Mucosa of gallbladder (tissue), 1 donor: ENCODE measurements at places on chromosomes 2 and 18.

GRCh38 chr2:60745761-60746160 lies 10.3 kb upstream of the PAPOLG start:
- no peak for DNase-seq

GRCh38 chr2:219175928-219176817 lies 552 bp downstream of the CNPPD1 start:
- DNase-seq = peak; percentile 23

DNA sequence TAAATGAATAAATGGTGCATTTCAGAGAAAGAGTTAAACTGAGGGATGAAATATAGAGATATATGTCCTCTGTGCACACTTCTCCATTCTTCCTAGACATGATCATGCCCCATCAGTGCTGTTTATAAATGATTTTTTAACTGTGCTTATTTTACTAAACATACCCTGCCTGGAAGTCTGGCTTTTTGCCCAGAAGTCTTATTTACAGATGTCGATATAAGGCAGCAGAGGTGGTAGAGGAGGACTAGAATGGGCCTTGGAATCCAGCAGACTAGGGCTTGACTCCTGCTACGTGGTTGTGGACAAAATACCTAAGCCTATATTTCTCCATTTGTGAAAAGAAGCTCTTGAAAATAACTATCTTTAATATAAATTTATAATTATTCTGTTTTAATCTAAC lies 355.5 kb downstream of the RAD51AP2 start:
- no peak for DNase-seq

- no peak for DNase-seq
These were observed 106.2 kb downstream of the KCNF1 start for GRCh38 chr2:11017921-11018320.

- no peak for DNase-seq
These were observed 565.7 kb downstream of the ZEB2 start for GRCh38 chr2:143954186-143954585.

DNA sequence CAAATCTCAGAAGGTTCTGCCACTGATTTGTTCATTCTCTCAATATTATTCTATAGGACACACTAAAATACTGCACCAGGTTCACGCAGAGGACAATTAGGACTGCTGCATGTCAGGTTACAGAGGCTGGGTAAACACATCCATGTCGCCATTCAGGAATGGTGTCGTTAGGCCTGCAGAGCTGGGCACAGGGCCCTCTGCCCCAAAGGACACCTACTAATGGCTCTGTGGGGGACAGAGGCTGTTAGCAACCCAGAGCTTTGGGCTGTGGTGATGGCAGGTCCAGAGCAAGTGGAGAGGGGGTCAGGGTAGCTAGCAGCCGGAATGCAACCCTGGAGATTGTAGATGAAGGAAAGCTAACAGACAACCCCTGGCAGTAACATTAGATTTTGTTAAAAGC lies 115.9 kb downstream of the TTC32 start:
- no peak for DNase-seq

- DNase-seq = no peak
These were observed 134.2 kb upstream of the PIK3C3 start for GRCh38 chr18:41820784-41821183.

- DNase-seq = no peak
These were observed 6.5 kb downstream of the TMEM37 start for GRCh38 chr2:119438128-119438656.

DNA sequence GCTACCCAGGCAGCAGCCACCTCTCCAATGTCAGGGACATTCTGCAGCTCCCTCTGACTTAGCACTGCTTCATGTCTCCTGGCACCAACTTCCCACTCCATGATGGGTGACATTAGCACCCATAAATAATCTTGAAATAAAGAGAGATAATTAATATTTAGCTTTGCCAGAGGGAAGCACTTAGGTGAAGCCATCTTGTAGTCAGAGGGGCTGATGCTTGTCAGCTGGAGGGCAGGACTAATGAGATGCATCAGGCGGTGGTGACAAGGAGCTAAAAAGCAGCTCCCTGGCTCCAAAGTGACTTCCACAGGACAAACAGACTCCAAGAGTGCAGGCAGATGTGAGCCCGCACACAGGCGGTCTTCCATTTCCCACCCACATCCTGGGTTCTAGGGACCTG lies 153.0 kb upstream of the ID2 start:
- no peak for DNase-seq

GRCh38 chr2:44751754-44752479 lies 189.6 kb upstream of the SIX3 start:
- no peak for DNase-seq

DNA sequence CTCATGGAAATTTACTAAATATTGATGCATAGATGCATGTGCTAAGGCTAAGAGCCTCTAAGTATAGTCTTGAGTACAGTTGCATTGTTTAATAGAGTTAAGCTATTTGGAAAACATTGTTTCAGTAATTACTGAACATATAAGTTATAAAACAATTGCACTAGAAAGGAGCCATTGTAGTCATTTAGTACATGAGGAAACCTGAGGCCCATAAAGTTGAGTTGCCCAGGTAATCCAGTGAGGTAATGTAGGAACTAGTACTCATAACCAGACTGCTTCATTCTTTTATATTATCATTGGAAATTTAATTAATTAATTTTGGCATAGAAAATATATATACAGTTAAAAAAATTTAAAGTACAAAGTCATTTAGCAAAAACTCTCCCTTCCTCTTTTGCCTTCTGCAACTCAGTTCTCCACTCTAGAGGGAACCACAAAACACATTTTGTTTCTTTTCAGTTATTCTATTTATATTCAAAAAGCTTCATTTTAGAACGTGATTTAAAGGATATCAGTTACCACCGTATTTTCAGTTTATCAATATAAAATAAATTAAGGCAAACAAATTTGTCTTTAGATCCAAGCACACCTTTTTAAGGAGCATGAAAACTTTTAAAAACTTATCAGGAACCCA lies 27.8 kb upstream of the TBR1 start:
- no peak for DNase-seq

GRCh38 chr2:63735263-63735662 lies 106.4 kb upstream of the UGP2 start:
- DNase-seq = no peak

- DNase-seq = no peak
These were observed 97.5 kb upstream of the CD302 start for GRCh38 chr2:159895258-159896065.

- DNase-seq = no peak
These were observed 431 bp upstream of the CNRIP1 start for GRCh38 chr2:68320118-68320641.

DNA sequence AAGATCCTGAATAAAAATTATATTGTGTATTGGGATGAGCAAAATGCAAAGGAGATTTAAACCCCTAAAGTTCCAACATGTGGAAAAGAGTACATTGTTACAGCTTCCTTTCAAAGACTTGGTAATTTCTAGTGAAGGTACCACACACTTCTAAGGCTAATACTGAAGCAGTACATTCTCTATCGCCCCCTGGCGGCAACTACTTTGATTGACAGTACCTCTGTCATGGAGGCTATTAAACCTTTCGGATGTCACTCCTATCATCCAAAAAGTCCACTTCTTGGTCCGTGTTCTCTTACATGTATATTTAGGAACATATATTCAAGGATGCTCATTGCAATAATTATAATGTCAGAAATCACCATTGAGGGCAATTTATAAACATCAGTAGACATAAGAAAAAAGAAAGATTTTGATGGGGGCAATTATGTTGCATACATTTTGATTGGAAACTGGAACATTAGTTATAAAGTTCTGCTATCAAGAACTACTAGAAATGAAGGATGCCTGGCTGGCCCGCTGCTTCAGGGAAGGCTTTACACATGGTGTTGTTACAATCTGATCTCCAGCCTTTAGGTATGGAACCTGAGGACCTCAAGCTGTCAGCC lies 601.6 kb downstream of the CPS1 start:
- peak; percentile 68 for DNase-seq

GRCh38 chr2:109168086-109168485 lies 39.1 kb downstream of the SH3RF3 start:
- DNase-seq = no peak

- peak; percentile 56 for DNase-seq
These were observed 155.2 kb downstream of the SH3BP4 start for GRCh38 chr2:235106874-235107639.

DNA sequence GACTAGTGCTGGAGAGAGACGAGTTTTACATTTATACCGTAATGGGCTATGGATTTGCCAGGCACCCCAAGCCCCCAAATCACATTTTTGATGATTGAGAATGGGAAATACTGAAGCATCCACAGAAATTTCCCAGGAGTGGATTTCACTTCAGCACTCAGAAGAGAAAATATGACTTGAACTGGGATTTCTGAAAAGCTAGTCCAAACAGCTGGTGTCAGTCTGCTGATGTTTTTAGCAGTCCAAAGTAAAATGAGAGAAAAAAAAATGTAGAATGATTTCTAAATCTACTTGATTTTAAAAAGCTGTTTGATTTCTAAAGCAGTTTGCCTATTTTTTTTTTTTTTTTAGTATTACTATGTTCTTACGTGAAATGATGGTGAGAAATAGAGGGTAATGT lies 105.0 kb downstream of the PLEKHM3 start:
- DNase-seq = no peak

DNA sequence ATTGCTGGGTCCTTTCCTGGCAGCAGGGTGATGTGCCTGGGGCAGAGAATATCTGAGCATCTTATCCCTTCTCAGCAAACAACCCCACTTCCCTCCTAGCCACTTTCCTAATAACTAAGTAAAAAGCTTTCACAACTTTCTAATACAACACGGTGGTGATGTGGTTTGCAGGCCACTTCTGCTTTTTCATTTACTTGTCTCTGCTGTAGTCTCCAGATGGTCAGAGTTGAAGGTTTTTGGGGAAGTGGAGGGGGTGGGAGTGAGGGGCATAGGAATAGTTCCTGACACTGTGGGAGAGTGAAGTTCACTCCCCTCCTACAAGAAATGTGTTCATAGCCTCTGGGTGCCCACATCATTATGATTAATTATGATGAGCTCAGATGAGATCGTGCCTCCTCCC lies 11.6 kb downstream of the OXER1 start:
- DNase-seq = no peak

DNA sequence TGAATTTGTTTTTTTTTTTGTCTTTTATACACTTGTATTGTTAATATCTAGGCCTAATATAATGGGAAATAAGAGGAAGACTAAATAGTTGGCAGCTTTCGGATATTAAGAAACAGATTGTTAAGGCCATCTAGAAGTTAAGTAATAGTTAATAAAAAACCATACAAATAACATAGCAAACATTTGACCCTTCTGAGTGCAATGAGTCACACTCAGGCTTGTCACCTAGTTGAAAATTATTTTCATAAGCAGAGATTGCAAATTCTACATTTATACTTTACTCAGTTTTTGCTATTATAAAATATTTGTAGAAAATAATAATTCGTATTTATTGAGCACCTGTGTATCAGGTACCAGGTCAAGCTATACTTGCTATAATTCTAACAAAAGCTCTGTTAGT lies 2.4 kb downstream of the NUP35 start:
- DNase-seq = no peak

DNA sequence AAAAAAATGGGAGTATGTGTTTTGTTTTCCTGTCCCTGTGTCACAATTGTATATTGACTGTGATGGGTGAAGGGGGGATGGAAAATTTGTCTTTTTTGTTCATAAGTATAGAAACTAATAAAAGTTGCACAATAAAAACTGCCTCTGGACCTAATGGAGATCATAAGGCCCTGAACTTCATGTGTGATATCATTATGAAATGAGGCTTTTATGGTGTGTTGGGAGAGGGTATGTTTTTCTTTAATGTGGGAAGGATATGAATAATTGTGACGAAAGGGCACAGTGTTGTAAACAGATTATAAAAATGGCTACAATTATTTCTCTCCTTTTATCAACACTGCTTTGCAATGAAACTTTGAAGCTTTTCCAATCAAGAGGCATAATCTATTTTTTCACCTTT lies 1889.3 kb upstream of the CELF4 start:
- no peak for DNase-seq

DNA sequence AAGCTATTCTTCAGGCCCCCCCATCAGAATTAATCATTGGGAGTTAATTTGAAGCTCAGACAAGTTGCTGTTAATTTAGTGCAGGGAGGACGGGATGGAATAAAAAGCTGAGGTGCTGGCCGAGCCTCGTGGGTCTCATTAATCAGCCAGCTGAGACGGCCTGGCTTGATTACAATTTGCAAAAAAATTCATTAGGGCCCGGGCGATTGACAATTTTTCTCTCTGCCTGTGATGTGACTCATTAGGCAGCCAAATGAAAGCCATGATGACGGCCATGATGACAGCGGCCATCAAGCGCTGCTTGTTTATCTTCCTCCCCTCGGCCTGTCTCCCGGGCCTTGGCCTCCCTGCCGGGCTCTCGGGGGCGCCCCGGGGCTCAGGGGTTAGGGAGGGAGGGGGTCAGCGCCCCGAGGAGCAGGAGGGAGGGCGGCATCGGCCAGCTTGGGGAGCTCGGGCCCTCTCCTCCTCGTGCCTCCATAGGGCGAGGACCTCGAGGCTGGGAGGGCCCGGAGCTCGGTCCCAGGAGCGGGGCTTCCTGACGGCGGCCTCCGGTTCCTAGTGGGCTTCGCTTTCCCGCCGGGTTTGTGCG lies 5.2 kb downstream of the GBX2 start:
- DNase-seq = no peak

DNA sequence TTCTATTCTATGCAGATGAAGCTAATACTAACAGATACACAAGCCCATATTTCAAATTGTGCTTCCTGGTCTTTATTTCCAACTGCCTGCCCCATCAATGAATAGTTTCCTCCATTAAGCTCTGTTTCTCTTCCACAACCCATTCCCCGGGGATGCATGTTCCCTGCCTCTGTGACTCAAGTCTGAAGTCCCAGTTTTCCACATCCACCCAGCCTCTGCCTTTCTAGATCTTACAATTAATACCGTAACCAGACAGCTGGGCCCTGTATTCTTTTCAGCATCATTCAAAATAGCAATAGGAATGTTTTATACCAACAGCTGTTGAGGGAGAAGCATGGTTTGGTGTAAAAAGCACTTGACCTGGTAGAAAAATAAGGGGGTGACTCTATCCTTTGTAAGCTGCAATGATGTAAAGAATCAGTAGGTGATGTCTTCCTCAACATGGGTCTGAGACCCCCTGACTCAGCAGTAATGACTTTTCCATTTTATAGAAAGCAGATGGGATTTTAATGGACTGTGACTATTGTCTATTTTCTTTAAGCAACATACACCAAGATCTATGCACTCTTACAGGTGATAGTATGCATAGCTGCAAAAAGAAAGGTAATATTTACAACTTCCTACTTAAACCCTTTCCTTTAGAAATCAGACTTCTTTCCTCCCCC lies 46.1 kb upstream of the DAPL1 start:
- no peak for DNase-seq

DNA sequence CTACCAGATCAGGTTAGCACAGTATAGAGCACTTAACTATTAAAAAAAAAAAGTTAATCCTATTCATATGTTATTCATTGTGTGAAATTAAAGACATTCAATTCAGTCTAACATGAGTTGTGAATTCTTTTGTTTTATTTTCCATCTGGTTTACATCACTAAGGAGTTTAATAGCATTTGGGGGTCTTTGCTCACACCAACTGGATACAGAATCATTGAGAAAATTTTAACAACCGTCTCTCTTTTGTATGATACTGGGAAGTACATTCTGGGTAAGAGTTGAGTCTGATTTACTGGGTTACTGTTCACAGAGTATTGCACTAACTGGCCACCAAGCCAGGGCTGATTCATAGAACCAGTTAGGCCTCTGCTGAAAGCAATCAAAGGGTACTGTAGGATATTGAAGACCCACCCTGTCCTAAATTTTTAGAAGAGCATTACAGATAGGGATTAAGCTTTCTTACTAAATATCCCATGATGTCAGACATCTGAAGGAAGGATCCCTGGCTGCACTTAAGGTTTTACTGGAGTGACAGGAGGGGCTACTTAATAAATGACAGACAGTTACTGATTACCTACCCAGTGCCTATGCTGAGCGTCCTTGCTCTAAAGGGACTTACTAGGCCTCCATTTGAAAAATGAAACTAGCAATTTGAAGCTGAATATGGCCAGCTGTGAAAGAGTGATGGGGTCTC lies 387.9 kb downstream of the SETBP1 start:
- DNase-seq = no peak
